ENCODE measurements at places on chromosomes 6 and 20. TPM values are rescaled to one million over a fixed set of nuclear protein-coding genes. Genes with fewer than 3 reads are reported as not detected.

The ADGRB3 gene
- total RNA-seq: not detected

The IPCEF1 gene
- 0.20 TPM for total RNA-seq

DNA sequence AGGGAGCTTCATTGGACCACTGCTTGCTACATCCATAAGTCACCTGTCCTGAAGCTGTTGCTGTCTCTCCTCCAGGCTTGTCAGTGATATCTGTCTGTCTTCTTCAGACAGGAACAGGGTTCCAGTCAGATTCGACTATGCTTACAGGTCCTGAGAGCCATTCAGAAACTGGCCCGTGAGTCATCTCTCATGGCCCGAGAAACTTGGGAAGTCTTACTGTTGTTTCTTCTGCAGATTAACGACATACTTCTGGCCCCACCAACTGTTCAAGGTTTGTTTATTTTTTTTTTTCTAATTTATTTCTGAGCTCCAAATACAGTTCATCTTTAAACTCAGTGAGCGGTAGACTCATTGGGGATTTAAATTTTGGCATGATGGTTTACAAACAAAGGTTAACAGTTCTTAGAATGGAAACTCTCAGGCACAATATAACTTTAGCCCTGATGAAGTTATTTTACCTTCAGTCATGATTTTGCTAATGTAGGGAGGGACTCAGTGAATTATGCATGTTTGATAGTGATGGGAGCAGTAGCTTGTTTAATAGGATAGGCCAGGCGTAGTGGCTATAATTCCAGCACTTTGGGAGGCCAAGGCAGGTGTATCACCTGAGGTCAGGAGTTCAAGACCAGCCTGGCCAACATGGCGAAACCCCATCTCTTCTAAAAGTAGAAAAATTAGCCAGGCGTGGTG lies 24.7 kb downstream of the RALGAPB start:
- DNase-seq: no peak

The EYA2 gene
- total RNA-seq: not detected

- peak; percentile 32 for DNase-seq
Observed at GRCh38 chr6:11632795-11633511, 95.4 kb downstream of the TMEM170B start.

The NOP56 gene
- 214 TPM for total RNA-seq

- DNase-seq: peak; percentile 71
Observed at GRCh38 chr6:13355043-13355945, 27.0 kb upstream of the TBC1D7 start.

GRCh38 chr6:28944412-28944865 lies 20.7 kb upstream of the TRIM27 start:
- DNase-seq: peak; percentile 80

- DNase-seq: no peak
Observed at GRCh38 chr6:9481292-9482029, 933.4 kb downstream of the TFAP2A start.

DNA sequence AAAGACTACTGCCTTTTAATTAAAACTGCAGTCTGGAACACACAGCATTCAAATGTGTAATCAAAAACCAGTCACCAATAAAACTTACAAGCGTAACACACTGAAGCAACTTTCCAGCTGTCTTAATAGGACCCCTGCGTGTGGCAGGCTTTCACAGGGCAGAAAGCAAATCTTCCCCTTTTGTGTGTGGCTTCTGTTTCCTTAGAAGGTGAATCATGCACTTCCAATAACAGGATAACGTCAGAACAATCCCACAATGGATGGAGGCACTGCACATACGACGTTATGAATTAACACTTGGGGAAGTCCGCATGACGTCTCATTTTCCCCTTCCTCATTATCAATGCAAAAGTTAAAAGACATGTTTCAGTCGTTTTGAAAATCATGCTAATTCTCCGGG lies 44.8 kb downstream of the INSM1 start:
- DNase-seq: no peak

The FOXA2 gene
- 2.3 TPM for total RNA-seq

The PSMF1 gene
- total RNA-seq: 58.2 TPM

GRCh38 chr20:4820806-4821518 lies 99.3 kb downstream of the PRND start:
- peak; percentile 74 for DNase-seq

DNA sequence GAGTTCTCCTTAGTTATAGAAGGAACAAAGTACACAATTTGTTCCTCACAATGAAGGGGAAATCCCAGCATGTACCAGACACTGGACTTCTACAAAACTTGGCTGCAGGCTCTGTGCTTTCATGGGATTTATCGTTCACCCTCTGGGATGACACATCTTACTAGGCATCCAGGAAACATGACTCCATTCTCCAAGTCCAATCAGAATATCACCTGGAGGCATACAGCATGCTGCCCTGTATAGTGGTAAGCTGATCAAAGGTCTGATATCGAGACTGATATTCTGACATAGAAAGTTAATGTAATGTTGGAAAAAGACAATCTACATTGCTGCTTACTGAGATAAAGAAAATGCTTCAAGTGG lies 6.7 kb downstream of the RWDD2A start:
- DNase-seq: peak; percentile 62

DNA sequence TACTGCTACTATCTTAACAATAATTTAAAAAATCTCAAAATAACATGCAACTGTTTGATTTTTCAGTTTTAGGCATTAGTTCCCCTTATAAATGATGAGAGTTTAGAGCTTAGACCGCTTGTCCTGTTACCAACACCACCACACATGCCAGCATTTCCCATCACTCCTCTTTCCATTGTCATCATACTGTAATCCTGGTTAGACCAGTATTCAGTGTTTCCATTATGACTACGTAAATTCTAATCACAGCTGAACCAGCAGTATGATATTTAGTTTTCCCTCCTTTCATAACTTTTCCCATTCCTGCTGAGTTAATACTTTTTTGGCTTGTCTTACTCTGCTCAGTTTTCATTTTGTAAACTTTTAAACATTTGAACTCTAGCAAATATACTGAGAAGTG lies 12.2 kb upstream of the TBC1D20 start:
- DNase-seq: no peak

The REM1 gene
- total RNA-seq: not detected

GRCh38 chr6:27684264-27685211 lies 211.6 kb upstream of the ZNF184 start:
- DNase-seq: peak; percentile 87

DNA sequence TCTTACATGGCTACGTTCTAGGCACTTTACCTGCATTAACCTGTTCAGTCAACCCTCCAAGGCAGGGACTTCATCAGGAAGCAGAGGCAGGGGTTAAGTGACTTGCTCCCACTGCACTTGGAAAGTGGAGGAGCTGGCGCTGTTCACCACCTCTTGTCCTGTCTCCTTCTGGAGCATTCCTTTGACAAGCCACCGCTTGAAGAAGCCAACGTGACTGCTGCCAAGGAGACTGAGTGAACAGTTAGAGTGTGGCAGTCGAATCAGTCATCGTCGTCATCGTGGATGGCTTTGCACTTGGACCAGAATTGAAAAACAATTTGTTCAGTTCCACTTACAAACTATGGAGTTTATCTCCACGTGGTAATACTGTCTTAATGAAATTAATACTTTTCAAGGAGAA lies 60.9 kb downstream of the TULP4 start:
- DNase-seq: no peak

The MAP7 gene
- total RNA-seq: 12.9 TPM

DNA sequence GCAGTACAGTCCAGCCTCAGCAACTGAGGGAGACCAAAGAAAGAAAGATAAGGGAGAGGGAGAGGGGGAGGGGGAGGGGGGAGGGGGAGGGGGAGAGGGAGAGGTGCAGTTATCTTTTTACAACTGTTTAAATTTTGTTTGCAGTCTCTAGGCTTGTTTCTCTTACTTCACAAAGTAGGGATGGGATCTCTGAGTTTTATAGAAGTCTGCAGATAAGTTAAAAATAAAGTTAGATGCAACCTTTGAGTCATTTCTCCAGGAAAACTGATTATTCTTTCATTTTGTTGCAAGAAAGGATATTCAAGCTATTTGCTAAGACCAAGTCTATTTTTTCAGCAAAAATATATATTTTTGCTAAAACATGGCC lies 487.3 kb downstream of the ADGRB3 start:
- DNase-seq: no peak

DNA sequence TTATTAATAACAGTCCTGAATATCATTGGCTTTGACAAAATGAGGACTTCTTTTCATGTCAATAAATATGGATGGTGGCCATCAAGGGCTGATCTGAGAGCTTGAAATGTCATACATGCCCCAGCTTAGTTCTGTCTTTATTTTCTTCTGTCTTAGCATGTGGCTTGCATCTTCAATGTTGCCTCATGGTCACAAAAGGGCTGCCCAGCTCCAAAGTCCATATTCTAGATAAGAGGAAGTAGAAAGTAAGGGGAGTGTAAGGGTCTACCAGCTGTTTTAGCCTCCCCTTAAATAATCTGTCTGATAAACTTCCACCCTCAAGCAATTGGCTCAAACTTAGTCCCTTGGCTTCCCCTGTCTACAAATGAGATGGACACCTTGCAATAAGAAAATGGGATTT lies 14.2 kb downstream of the BTN2A1 start:
- no peak for DNase-seq

DNA sequence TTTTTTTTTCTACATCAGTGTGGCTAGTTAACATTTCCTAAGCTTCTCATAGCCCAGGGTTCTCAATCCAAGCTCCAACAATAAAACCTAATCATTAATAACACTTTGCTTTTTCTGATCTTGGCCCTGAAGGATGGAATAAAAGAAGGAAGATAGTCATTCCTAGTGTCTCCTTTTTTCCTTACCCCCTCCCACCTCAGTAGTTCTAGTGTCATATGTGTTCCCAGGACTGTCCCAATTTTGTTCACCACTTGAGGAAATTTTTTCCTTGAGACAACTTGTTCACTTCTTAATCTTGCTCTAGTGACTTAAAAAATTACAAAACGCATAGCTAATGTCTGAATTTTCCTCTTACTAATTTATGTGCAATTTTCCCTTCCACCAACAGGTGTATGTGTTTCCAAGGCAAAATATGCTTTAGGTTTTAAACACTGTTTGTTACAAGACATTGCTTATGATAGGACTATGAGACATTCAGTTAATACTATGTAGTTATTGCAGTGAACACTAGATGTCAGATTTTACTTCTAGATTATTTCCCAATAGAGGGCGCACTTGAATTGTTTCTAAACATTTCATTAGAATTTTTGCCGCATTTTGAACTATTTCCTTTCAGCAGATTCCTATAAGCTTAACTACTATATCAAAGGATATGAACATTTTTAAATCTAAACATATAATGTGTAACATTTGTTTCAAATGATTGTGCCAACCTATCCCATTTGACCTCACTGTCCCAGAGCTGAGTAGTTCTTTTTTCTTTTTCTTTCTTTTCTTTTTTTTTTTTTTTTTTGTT lies 18.5 kb upstream of the C6orf141 start:
- peak; percentile 66 for DNase-seq

GRCh38 chr20:11426948-11427347 lies 490.7 kb upstream of the BTBD3 start:
- no peak for DNase-seq

GRCh38 chr6:135306740-135307420 lies 125.8 kb downstream of the MYB start:
- DNase-seq: no peak

The NKX2-2 gene
- not detected for total RNA-seq

- no peak for DNase-seq
Observed at GRCh38 chr20:32509639-32510066, 75.5 kb downstream of the NOL4L start.

GRCh38 chr6:34022873-34023255 lies 123.0 kb downstream of the GRM4 start:
- DNase-seq: no peak

Data from Caki2 (cell line).